Aorta (tissue), 5 donors: ENCODE measurements at places on chromosomes 7 and 10. TPM values are rescaled to one million over a fixed set of nuclear protein-coding genes. Genes with fewer than 3 reads are reported as not detected.

Gene RSPH10B2
- total RNA-seq: 0.21 TPM

GRCh38 chr7:16078076-16078952 lies 343.0 kb downstream of the CRPPA start:
- H3K4me1 ChIP-seq: no peaks in the 10 kb centered on the region
- H3K27me3 ChIP-seq: no peaks in the 10 kb centered on the region
- no peaks in the 10 kb centered on the region for H3K36me3 ChIP-seq

GRCh38 chr10:3064423-3064822 lies 2.9 kb upstream of the PFKP start:
- no peak for DNase-seq
- H3K4me3 ChIP-seq: no peak overlapping the region
- no peaks in the 10 kb centered on the region for H3K27me3 ChIP-seq
- no peak overlapping the region for H3K27ac ChIP-seq

Gene LRRTM3
- 0.93 TPM for total RNA-seq

Gene KIAA1217
- 18.3 TPM for total RNA-seq

Gene TCERG1L
- not detected for total RNA-seq

Gene GATA3
- 2.0 TPM for total RNA-seq

DNA sequence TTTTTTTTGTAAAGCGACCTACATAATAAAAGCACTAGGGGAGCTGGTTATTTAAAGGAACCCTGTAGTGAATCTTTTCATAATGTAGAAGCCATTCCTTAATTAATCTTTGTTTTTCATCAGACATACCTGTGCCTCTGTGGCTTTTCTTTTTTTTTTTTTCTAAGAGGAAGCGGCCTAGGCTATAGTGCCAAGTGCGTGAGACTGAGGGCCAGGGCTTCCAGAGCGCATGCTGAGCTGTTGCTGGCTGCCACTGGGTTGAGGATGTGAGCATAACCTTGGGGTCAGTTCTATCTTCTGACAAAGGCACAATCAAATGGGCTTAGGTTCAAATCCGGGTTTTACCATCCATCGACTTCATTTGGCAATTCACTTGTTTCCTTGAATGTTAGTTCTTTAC lies 103.7 kb downstream of the NEUROD6 start:
- H3K4me3 ChIP-seq: no peak overlapping the region
- DNase-seq: no peak
- no peaks in the 10 kb centered on the region for H3K27me3 ChIP-seq
- no peaks in the 10 kb centered on the region for H3K4me1 ChIP-seq

DNA sequence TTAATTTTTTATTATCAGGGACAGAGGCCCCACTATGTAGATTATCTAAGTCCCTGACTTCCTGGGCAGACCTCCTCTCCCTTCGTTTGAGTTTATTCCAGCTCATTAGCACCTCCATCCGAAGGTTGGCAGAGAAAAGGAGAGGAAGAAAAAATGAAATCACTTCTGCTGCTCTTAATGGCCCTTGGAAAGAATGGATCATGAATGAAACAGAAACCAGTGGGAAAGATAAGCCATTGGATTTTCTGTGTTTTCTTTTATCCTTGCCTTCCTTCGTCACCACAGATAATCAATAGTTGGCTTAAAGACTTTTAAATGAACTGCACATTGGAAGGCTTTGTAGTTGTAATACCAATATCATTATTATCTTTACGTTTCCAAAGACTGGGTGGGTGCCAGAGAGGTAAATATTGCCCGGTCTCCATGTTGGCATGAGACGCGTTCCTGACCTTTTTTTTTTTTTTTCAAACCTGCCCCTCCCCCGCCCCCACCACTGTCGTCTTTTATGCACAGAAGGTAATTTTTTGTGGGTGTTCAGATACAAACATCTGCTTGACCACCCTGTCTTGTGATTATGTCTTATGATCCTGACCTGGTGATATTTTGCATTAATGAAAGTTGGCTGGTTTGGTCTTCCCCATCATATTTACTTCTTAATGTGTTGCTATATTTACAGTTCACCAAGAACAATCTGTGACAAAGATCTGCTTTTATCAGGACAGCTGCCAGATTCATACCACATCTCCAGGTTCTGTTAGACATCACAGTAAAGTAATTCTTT lies 116.8 kb downstream of the ARID5B start:
- no peaks in the 10 kb centered on the region for H3K36me3 ChIP-seq
- H3K27me3 ChIP-seq: no peaks in the 10 kb centered on the region
- DNase-seq: no peak
- H3K27ac ChIP-seq: peak overlapping the region; percentile 82
- H3K4me1 ChIP-seq: peaks cover 2% of the 10 kb centered on the region

DNA sequence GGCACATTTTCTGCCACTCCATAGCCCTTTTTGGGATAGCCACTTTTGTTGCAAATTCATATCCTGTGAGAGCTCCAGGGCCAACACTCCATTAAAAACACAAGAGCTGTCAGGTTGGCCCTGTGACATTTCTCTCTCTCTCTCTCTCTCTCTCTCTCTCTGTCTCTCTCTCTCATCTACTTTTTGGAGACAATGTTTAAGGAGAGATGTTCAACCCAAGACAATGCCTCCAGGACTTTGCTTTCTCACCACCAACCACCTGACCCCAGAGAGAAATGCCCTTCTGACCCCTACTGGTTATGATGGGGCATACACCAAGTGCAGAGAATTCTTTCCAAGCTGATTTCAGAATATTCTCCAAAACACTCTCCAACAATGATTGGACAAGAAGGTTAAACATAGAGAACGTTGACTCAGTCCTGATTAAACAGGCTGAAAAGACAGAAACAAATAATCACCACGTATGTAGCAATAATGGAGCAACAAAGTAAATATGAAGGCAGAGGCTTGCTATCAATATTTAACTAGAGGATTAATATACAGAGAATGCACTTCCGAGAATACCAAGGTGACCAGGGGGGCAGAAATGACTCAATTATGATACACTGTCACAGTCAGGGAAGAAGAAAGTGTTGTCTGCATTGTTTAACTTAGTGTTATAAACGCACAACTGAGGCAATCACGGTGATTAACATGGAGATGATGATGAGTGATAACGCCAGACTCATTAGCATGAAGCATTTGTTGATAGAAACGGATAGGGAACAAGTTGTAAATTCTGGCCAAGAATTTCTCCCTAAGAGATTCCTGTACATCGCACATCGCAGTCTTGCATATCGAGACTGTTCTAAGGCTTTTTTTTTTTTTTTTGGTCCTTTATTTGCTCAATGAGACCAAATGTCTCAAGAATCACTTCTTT lies 178.5 kb downstream of the NRP1 start:
- H3K36me3 ChIP-seq: no peaks in the 10 kb centered on the region
- H3K27ac ChIP-seq: no peak overlapping the region
- peaks cover 2% of the 10 kb centered on the region for H3K4me1 ChIP-seq

DNA sequence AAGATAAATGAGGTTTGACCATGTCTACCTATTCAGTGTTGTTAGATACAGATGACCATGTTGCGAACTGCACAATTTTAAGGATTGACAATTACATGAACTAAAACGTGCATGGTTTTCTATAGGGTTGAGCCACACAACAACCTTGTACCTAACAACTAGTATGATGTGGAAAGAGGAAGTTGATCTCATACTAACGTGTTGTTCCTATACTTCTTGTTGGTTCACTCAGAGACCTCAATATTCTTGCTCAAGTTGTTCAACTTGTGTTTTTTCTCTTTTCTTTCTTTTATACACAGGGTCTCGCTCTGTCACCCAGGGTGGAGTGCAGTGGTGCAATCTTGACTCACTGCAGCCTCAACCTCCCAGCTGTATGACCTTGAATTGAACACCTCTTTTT lies 6.1 kb upstream of the KEL start:
- H3K27ac ChIP-seq: no peak overlapping the region
- no peaks in the 10 kb centered on the region for H3K36me3 ChIP-seq
- DNase-seq: no peak
- H3K27me3 ChIP-seq: peaks cover 3% of the 10 kb centered on the region
- no peaks in the 10 kb centered on the region for H3K4me1 ChIP-seq
- H3K4me3 ChIP-seq: no peak overlapping the region

- H3K4me1 ChIP-seq: no peaks in the 10 kb centered on the region
- no peak for DNase-seq
- H3K27me3 ChIP-seq: no peaks in the 10 kb centered on the region
- no peaks in the 10 kb centered on the region for H3K36me3 ChIP-seq
- no peak overlapping the region for H3K4me3 ChIP-seq
Observed at GRCh38 chr10:4809156-4809555, 16.9 kb upstream of the AKR1E2 start.

GRCh38 chr10:76352300-76352699 lies 920.9 kb downstream of the LRMDA start:
- no peaks in the 10 kb centered on the region for H3K27me3 ChIP-seq
- no peak for DNase-seq
- no peak overlapping the region for H3K27ac ChIP-seq
- H3K36me3 ChIP-seq: no peaks in the 10 kb centered on the region
- H3K4me3 ChIP-seq: no peak overlapping the region
- H3K4me1 ChIP-seq: peaks cover 2% of the 10 kb centered on the region

Gene HOXA5
- 8.0 TPM for total RNA-seq

- H3K27ac ChIP-seq: no peak overlapping the region
- H3K4me1 ChIP-seq: no peaks in the 10 kb centered on the region
- H3K27me3 ChIP-seq: no peaks in the 10 kb centered on the region
- H3K36me3 ChIP-seq: no peaks in the 10 kb centered on the region
- H3K4me3 ChIP-seq: no peak overlapping the region
Observed at GRCh38 chr7:27614095-27614494, 48.6 kb downstream of the HIBADH start.

GRCh38 chr7:139523199-139523941 lies at the start of gene CLEC2L:
TSS of gene CLEC2L (plus strand) at chr7:139523685. CDS start at chr7:139523928, 243 bp downstream.
- no peak within 1 kb of the TSS for H3K4me3 ChIP-seq
- no peaks in the 10 kb centered on the region for H3K4me1 ChIP-seq
- no peak within 1 kb of the TSS for H3K27ac ChIP-seq
- no peaks in the 10 kb centered on the region for H3K36me3 ChIP-seq
- no peak for DNase-seq

DNA sequence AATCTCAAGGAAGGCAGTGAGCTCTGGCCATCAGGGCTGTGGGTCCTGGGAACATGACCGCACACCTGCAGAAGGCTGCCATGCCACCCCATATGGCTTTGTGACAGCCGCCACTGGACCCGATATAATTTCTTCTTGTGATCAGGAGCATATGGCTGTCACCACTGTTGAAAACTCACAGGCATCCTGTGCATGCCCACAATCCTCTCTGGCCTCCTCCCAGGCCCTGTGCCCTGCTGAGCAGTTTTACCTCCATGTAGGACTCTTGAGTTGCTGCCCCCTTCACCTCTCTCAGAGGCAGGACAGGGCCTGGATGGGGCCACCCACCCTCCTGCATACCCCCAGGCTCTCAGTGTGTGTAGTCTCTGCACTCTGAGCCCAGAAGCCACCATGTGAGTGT lies 391.9 kb upstream of the AKR1E2 start:
- H3K4me1 ChIP-seq: no peaks in the 10 kb centered on the region
- H3K36me3 ChIP-seq: no peaks in the 10 kb centered on the region
- no peak for DNase-seq
- H3K4me3 ChIP-seq: no peak overlapping the region
- H3K27ac ChIP-seq: no peak overlapping the region

Gene ASB15
- not detected for total RNA-seq

- H3K36me3 ChIP-seq: no peaks in the 10 kb centered on the region
- no peaks in the 10 kb centered on the region for H3K4me1 ChIP-seq
Observed at GRCh38 chr7:1296356-1296981, 63.8 kb downstream of the UNCX start.

DNA sequence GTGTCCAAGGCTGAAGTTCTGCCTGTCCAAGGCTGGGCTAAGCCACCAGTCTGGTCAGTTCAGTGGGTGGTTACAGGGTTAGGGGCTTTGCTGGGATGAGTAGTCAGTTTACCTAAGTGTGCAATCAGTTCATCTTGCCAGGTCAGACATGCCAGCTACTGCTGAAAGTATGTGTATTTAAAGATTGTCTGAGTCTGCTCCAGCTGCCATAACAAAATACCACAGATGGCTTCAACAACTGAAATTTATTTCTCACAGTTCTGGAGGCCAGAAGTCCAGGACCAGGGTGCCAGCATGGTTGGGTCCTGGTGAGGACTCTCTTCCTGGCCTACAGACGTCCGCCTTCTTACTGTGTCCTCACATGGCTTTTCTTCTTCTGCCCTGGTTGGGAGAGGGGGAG lies 52.4 kb upstream of the TNS3 start:
- no peaks in the 10 kb centered on the region for H3K36me3 ChIP-seq
- H3K27ac ChIP-seq: no peak overlapping the region
- H3K4me3 ChIP-seq: no peak overlapping the region
- no peaks in the 10 kb centered on the region for H3K4me1 ChIP-seq
